ENCODE measurements at places on chromosomes 13 and 19.

GRCh38 chr13:78102121-78102677 is 183.6 kb upstream of the EDNRB start:
- no peak for DNase-seq

DNA sequence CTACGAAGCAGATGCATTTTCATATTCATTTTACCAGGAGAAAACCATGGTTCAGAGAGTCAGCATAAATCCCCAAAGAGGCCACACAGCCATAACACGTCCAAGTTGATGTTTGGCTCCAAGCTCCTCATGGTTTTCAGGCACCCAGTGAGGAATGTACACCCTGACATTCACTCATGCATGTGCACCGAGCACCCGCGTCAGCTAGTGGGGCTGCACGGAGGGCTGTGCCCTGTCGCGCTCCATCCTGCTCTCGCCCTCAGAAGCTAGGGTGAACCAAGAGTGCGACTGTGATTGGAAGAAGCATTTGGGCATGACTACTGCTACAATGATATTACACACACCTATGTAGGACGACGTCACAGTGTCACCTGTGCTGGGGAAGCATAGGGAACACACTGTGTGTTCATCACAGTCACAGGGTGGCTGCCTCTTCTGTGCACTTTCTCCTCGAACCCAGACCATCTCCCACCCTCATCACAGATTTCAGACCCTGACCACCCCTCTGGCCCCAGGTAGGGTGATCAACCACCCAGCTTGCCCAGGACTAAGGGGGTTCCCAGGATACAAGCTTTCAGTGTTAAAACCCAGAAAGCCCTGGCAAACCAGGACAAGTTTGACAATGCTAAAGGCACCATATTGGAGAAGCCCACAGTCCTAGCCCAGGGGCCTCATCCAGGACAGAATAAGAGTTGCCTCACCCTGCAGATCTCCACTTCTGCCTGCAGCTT is 148.6 kb upstream of the ZNF507 start:
- no peak for DNase-seq

DNA sequence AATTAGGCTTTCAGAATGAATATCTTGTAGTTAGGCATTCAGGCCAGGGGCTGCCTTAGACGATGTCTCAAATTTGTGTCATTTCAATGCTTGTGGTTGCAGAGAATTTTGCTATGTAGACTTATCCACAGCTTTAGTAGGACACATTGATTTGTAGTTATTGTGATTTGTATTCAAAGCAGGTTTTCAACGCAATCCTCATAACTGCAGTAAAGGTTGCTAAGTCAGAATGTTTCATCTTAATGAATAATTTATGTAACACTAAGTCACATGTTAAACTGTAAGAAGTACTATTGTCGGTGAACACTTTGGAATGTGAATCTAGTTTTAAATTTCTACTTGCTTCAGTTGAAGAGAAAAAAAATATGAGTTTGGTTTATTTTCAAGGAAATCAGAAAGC is 1117.2 kb upstream of the SPRY2 start:
- DNase-seq = no peak

GRCh38 chr13:43564952-43565351 is 221.8 kb downstream of the ENOX1 start:
- DNase-seq = no peak

DNA sequence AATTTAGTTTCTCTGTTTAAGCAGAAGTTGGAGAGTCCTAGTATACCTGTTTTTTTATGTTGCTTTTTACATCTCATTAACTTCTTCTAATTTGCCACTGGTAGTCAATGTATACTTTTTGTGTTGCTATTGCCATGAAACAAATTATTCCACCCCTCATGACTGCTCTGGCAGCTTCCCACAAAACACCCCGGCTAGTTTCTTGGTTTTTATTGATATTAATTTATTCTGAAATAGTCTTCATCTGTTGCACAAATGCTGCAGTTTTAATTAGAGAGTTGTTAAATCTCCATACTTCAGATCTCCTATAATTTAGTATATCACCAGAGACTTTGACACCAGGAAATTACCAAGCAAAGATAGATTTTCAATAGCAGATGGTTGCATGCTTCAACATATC is 1159.3 kb upstream of the PRR20A start:
- no peak for DNase-seq

DNA sequence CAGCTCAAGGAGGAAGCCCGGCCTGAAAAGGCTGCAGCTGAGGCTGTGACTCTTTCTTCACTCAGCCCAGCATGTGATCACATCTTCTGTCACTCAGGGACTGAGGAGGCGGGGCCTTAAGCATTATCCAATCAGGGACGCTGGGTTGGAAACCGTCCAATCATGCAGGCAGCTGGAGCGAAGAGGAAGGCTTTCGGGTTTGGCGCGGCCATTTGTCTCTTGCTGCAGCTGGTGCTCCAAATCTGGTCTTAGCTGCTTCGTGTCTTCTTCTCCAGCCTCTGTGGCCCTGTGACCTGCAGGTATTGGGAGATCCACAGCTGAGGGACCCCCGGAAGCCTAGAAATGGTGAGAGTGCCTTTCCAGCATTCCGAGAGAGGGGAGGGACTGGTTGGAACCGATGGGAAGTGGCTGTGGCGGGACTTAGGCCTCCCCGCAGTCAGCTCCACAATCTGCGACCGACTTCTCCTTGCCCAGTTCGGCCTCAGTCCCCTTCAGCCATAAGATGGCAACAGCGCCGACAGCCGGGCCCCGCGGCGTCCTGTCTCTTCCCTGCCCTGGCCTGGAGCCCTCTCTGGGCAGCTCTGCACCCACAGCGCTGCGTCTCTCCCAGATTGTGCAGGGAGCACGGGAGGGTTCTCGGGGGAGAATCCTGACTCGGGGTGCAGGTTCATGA is at the start of gene ZNF90:
Gene ZNF90, plus strand, starts transcription at position 210 of the 673 bp plus-strand sequence. Its CDS starts 133 bp downstream, at position 343.
- DNase-seq = peak; percentile 49

DNA sequence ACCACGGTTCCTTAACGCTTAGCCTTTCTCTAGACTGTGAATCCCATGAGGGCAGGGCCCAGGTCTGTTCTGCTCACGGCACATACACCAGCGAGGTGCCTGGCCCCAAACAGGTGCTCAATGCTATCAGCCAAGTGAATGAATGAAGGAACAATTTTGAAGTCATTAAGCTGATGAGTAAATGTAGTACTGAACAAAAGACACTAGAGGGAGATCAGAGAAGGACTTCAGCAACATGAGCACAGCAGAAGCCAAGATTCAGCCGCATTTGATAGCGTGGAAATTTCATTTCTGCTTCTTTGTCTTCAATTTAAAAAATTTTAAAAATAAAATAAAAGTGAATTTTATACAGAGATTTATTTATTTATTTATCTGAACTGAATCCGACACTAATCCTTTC is 20.1 kb upstream of the MYO16 start:
- peak; percentile 4 for DNase-seq

DNA sequence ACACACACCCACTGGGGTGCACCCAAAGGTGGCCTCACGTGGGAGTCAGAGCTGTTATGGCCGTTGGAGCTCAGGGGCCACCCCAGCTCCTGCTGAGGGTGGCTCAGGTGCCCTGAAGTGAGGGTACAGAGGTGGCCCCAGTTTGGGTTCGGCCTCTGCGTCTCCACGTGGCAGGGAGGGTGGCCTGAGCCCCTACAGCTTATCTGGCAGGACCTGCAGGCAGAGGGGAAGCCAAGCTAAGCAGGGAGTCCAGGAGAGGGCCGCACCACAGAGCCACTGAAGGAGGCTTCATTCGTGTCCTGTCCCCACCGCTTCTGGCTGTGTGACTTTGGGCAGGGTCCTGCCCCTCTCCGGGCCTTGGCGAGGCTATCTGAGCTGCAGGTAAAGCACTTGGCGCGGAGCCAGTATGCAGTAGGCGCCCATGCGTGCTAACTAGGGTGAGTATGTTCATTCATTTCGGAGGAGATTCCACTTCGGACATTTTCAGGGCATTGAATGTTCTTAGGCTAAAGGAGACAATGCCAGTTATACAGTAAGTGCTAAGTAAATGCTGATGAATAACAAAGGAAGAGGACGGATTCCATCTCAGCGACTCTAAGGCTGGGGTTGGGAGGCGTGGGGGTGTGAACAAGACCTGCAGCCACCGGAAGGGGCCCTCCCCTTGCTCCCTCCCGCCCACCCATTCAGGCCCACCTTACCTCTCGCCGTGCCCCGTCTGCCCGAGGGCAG is 4.9 kb downstream of the REX1BD start:
- DNase-seq = no peak

DNA sequence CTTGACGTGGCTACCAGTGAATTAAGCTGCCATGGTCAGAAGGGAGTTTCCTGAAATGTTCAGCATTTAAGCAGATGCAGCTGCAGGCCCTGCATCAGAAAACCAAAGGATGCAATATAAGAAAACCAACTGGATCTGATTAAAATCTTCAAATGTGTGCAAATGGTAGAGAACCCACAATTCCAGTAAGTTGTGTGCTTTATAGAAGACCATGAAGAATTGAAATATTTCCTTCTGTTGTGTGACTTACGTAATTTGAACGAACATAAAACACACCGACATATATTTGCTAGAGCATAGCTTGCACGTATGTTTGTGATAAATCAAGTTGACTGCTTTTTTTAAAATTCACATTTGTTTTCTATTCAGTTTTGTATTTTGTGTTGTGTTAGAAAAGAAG is 191.4 kb downstream of the COL4A1 start:
- no peak for DNase-seq

GRCh38 chr19:33468361-33469170 is 53.0 kb downstream of the PEPD start:
- no peak for DNase-seq

GRCh38 chr13:99967869-99968520 is 3.6 kb downstream of the ZIC5 start:
- DNase-seq = peak; percentile 53
